ENCODE measurements at places on chromosomes 7 and 10.

- DNase-seq: no peak
These were observed 435.8 kb downstream of the EXOC4 start for GRCh38 chr7:133688483-133689239.

- no peak for DNase-seq
These were observed 34.5 kb downstream of the GOT1 start for GRCh38 chr10:99395750-99396445.

DNA sequence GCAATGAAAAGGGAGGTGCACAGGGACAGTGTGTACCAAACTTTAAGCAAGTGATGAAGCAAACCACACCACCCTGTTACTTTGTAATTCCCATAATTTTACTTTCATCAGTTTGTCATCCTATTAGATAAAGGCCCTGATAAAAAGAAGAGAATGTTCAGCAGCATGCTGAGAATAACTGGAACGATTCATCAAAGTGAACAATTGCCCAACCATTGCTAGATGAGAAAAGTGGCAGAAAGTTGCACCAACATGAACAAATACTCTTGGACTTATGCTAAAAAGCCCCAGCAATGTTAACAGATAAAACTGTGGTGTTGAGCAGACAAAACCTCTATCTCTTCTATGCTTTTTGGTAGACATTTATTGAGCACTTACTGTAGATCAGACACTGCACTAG lies 75.5 kb upstream of the PCGF5 start:
- no peak for DNase-seq

DNA sequence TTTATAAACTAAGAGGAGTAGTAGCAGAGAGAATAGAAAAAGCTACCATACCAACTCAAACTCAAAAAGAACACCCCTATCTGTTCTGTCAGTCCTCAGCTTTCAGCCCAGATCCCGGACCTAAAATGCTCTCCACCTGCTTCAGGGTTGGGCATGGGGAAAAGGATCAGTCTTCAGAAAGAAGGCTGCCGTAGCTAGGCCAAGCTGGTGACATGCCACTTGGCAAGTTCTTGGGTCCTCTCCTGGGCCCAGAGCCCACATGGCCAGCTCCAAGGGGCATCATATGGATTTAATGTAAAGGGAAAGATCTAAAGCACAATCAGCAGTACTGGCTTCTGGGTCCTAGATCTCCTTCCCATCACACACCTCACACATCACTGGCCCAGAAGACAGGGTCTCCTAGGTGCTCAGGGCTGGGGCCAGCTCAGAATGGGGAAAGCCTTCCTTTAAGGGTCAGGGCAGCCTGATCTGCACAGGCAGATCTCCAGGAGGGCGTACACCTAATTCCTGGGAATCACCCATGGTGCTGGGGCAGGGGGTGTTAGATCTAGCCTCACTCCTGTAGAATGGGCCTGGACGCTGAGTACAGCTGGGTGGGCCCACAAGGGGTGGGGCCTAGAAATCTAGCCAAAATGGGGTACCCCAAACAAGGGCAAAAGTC lies 2.5 kb downstream of the VAX1 start:
- DNase-seq: no peak

DNA sequence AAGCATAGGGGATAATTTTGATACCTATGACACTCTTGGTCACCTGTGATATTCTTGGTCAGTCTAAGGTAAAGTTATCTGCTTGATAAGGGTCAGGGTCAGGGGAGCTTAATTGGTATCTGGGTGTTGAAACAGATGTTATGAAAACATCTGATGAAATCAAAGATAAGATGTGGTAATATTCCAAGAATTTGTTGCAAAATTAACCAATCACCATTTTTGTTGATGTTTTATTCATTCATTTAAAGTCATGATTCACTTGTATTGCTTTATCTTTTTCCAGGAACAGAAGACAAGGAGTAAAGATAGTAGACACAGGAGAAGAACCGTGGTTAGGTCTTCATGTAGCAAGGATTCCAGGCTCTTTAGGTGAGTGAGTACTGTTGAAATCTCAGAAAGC lies 103.1 kb downstream of the SEMA3C start:
- DNase-seq: no peak

- no peak for DNase-seq
These were observed 675.1 kb upstream of the PCDH15 start for GRCh38 chr10:55476129-55476528.

DNA sequence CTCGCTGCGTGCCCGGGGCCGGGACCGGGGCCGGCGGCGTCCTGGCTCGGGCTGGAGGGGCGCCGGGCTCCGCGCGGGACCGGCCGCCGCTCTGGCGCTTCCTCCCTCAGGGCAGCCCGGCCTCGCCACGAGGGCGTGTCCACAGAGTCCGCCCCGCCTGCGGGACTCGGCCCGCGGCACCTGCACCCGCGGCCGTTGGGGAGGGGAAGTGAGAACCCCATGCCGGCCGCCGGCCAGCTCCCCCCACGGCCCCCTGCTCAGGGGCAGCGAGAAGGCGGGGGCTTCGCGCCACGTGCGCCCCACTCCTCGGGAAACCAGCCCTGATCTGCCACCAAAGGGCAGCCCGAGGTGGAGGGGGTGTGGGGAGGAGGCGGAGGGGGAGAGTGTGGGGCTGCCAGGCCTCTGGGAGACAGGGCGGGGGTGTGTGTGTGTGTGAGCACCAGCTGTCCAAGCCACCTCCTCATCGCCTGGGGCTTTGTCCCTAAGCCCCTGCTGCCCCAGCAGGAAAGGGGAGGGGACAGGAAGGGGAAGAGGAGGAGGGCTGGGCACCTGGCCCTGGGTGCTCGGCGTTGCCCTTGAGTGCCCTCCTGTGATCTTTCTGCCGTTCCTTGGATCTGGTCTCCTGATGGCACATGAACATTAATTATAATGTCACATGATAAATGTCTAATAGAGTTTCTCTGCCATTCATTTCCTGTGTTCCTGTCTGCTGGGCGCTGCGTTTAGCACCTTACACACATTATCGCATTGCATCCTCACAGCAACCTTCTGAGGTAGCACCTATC lies at the start of gene PIK3AP1:
TSS of gene PIK3AP1 (minus strand) at position 93 of the 785 bp plus-strand sequence. CDS start 120 bp downstream, outside the sequence.
- DNase-seq: peak; percentile 12

DNA sequence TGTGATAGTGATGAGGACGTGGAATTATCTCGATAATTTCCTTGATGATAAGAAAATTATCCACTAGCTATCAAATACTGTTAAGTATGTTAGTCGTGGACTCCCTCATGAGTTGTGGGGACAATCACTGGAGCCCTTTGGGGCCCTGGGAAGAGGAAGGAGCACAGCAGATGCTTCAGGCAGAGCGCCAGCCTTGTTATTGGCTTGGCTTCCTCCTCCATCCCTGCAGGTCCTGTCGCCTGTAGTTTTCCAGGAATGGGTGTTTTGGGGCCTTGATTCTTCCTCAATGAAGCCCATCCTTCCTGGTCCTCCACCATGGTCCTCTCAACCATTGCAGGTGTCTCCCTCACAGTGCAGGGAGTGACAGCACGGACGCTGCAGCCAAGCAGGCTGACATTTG lies 32.5 kb upstream of the ZNF32 start:
- no peak for DNase-seq

GRCh38 chr10:21993360-21994001 lies 10.0 kb downstream of the DNAJC1 start:
- DNase-seq: no peak

DNA sequence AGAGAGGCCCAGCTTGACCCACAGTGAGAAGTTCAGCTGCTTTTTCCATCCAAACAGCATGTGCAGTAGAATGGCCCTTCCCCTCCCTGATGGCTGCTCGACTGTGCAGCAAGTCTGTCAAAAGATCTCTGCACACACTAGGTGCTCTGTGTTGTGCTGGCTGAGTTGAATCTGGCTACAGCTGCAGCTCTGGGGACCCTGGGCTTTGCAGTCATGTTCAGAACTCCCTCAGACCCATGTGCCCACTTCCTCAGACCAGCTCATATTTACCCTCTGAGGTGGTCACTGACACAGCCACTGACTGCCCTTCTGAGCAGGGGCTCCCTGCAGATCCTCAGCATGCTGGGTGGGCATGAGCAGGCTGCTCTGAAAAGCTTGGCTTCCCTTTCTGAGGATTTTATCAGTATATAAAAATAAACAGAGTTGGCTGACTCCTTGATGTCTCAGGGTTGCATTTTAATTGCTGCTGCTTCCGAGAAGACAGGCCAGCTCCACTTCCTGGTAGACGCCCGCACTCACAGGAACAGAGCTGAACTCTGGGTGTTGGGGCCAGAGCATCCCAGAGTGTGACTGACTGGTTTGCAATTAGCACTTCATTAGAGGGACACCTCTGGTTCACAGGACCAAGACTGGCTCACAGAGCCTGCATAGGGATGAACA lies 507.9 kb downstream of the RPS24 start:
- no peak for DNase-seq

- DNase-seq: no peak
These were observed 101.3 kb downstream of the SDHAF3 start for GRCh38 chr7:97218767-97219166.

GRCh38 chr10:119029613-119030420 lies at the start of gene NANOS1:
Gene NANOS1, plus strand, starts transcription at chr10:119029714. Its CDS starts 88 bp downstream, at chr10:119029802.
- DNase-seq: no peak

DNA sequence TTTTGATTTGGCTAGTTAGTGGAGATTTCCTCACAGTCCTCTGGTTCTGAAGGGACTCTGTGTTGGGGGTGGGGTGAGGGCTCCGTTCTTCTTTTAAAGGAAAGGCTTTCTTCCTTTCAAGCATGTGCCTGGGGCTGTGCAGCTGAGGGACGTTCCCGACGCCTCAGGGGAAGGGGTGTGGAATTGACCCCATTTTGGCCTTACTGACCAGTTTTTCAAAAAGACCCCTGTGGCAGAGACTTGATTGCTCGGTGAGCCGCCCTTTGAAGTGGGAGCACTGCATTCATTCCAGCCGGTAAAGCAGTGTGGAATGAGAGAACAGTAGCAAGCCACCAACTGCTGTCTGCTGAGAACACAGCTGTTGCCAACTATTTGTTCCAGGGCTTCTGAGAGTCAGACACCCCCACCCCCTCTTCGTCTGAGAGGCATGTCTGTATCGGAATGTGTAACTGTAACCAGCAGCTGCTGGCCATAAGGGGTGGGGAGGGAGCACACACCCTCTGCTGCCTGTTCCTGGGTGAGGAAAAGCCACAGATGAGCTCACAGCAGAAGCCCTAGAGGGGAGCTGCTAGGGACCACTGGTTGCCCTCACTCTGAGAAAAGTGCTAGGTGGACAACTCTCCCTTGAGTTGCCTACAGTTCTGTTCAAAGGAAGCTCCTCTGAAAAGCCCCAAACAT lies 33.2 kb downstream of the WBP1L start:
- no peak for DNase-seq

DNA sequence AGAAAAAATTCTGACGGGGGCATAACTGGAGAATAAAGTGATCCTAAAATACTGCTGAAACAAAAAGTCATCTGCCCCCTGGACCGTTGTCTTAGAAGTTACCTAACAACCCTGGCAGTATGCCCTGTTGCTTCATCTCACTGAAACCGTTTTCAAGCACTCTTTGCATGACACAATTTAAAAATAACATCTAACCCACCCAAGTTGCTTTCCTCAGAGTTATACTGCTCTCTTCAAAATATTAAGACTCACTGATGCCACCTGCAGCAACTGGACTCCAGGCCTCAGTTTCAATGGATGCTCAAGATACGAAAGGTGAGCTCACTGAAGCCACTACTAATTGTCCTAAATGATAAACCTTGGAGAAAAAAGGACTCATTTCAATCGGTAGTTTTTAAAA lies 57.4 kb downstream of the CDK6 start:
- DNase-seq: no peak

GRCh38 chr10:130378556-130379400 lies 242.6 kb downstream of the GLRX3 start:
- DNase-seq: no peak

DNA sequence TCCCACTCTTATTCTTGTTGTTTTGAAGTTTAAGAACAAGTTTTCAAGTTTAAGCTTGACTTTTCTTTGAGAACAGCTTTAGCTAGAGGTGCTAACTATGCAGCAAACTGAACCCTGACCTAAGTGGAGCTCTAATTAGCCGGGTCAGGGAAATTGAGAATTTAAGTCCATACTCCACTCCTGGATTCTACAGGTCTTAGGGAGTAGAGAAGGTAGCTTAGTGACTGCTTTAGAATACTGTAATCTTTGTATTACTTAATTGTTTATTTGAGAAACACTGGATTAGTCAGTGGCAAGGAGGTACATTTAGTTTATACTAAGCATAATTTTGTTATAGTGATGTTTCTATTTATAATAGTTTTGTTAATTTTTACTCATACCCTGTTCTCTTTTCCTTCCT lies 74.6 kb upstream of the STRIP2 start:
- no peak for DNase-seq

Data from stimulated activated CD8-positive, alpha-beta memory T cell treated with anti-CD3 and anti-CD28 coated beads, Interleukin-15, amount 100 ng/mL, for 24 hours (primary cell).